Fibroblast of the aortic adventitia (primary cell): ENCODE measurements at places on chromosomes 2 and 18. TPM values are rescaled to one million over a fixed set of nuclear protein-coding genes. Genes with fewer than 3 reads are reported as not detected.

Gene MYCN
- not detected in 2 replicates for total RNA-seq

Gene RGPD4
- total RNA-seq: 0.16 TPM in 1 of 2 replicates, not detected in the other

Gene TRIM43
- not detected in 2 replicates for total RNA-seq

Gene CNGA3
- total RNA-seq: 0.18 TPM in 1 of 2 replicates, not detected in the other

Gene RBBP8
- 31.0 and 80.1 TPM in 2 replicates for total RNA-seq

Gene PER2
- total RNA-seq: 1.9 and 10.8 TPM in 2 replicates

Gene APOB
- total RNA-seq: under 0.01 TPM in 1 of 2 replicates, not detected in the other

Gene TRABD2A
- total RNA-seq: 0.33 and 1.6 TPM in 2 replicates

Gene GAL3ST2
- total RNA-seq: 0.25 TPM in 1 of 2 replicates, not detected in the other

Gene HOXD11
- not detected in 2 replicates for total RNA-seq

Gene KCNIP3
- total RNA-seq: 0.25 and 2.9 TPM in 2 replicates

Gene LYPD6
- total RNA-seq: 0.54 TPM in 1 of 2 replicates, not detected in the other
